ENCODE measurements at places on chromosomes 5 and 9.

DNA sequence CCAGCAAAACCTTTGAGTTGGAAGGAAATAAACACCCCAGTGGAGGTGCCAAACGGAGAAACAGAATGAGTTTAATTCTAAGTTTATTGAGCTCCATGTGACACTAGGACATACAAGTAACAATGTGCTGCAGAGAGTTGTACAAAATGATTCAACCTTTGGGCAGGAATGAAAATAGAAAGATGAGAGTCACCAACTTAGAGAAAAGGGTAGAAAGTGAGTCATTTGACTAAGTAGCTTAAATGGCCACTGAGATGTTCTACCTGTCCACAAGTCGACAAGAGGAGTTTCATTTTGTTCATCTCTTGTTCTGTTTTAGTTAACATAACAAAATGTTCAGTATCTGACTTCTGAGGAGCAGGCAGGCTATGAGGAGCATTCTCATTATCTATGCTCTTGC lies 284.7 kb downstream of the NR2F1-AS1 start:
- no peak for DNase-seq

DNA sequence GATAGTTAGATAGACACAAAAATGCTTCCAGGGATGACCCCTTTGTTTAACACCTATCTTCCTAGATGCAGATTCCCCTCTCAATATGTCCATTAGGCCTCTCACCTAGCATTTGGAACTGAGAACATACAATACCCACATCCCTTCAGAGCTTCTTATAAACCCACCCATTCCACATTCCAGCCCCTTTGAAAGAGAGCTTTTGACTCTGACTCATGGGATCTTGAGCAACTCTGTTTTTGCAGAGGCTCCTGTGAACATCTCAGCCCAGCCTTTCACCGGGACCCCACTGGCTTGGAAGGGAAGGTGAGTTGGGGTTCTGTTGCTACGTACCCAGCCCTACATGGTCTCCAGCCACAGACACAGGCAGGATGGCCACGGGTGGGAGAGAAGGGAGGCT lies 195.5 kb downstream of the FRMD3 start:
- DNase-seq, result no peak

- no peak for DNase-seq
Observed at GRCh38 chr9:115115117-115115880, 2.7 kb downstream of the TNC start.

DNA sequence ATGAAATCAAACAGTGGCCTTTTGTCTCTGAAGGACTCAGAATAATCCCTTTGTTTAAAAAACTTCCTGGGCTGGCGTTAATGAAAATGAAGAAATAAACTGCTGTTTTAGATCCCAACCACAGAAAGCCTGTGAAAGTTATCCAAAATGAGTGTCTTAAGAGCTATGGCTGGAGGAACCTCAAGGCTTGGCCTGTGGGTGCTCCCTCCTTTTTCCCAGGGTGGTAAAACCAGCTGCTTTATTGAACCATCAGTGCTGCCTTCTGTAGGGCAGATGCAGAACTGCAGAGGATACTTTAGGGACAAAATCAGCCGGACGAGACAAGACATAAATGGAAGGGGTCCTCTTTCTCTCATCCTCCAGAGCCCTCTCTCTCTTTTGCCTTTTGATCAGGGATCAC lies 100.9 kb downstream of the SMARCA2 start:
- DNase-seq, result no peak

GRCh38 chr9:110027671-110028081 lies 180.3 kb downstream of the C9orf152 start:
- DNase-seq, result no peak

DNA sequence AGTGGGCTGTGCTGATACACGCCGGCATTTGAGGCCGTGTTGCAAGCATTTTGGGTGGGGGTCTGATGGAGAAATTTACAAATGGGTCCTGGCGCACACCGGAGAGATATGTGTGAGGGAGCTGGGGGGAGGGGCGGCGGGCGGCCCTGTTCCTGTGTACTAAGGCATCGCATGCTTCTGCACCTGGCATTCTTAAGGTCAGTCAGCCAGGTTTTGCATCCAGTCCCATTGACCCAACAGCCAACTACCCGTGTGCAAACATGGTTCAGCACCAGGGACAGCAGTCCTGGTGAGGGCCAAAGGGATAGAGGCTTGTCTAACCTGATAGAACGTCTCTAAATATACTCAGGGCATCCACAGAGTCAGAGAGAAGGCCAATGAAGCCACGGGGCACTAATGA lies 839 bp downstream of the GABRG2 start:
- DNase-seq, result peak; percentile 36

GRCh38 chr9:110850401-110851135 lies 182.0 kb downstream of the MUSK start:
- no peak for DNase-seq

DNA sequence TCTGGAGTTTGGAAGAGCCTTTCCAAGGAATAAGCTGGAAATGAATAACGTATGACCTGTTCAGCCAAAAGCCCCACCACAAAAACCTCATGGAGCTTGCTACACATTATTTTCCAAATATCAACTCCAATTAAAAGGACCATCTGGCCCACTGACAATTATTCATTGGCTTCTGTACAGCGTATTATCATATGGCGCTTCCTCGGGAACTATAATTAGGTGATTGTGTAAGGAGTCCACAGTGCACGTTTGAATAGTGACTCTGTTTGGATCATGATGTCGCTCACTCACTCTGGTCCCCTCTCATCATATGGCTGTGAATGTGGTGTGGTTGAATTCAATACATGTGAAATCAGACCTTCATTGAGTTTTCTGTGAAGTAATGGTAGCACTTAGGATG lies 52.1 kb downstream of the GDNF start:
- DNase-seq, result no peak

DNA sequence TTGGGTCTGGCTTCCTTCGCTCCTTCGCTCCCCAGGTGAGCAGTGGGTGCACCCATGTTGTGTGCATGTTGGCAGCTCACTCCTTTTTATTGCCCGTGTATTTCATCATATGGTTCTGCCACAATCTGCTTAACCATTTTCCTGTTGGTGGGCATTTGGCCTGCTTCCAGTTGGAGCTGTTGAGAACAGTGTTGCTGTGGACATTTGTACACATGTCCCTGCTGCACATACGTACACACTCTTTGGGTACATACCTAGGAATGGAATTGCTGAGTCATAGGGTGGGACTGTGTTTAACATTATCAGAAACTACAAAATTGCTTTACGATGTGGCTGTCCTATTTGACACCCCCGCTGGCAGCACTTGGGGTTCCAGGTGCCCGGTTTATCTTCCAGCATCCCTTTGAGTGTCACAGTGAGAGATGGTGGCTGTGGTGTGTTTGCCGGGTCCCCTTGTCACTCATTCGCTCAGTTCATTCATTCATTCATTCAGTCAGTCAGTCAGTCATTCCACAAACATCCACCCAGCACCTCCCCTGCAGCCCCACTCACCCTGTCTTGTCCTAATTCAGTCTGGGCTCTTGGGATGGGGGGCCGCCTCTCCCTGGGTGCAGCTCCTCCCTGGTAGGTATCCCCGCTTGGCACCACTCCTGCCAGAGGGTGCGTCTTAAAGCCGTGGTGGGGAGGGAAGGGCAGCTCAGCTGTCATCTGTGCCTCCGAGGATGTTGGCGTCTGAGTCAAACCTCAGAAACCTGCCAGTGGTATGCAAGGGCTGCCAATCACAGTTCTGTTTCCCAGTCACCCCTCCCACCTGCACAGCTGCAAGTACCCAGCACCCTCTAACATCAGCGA lies 7.9 kb upstream of the FIBCD1 start:
- DNase-seq, result no peak

DNA sequence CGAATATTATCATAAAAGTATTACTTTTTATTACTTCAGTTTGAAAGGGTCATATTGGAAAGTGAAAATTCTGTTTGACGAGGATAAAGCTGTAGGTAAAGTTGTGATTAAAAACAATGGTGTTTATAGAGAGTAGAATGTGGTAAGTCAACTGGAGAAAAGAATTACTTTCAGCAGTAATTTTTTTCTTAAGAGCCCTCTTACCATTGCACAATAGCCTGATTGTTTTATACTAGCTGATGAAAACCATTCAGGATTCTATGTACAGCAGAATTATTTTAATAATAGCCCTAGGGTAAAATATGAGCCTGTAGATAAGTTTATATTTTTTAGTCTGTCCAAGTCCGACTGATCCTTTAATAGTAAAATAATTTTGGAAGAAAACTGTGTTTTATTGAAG lies 16.6 kb downstream of the CDC42SE2 start:
- no peak for DNase-seq

- DNase-seq, result no peak
Observed at GRCh38 chr9:133137451-133138231, 16.6 kb upstream of the RALGDS start.

- no peak for DNase-seq
Observed at GRCh38 chr9:73149371-73150067, 2.1 kb upstream of the ANXA1 start.

- no peak for DNase-seq
Observed at GRCh38 chr9:4262735-4263141, 37.1 kb downstream of the GLIS3 start.

- DNase-seq, result no peak
Observed at GRCh38 chr9:112334432-112334841, 1.0 kb upstream of the PTBP3 start.

GRCh38 chr9:115135821-115136778 lies 18.1 kb upstream of the TNC start:
- no peak for DNase-seq

GRCh38 chr5:132006331-132007120 lies 4.9 kb downstream of the ACSL6 start:
- no peak for DNase-seq

- DNase-seq, result peak; percentile 89
Observed at GRCh38 chr5:43105369-43106289, 15.1 kb upstream of the ZNF131 start.

DNA sequence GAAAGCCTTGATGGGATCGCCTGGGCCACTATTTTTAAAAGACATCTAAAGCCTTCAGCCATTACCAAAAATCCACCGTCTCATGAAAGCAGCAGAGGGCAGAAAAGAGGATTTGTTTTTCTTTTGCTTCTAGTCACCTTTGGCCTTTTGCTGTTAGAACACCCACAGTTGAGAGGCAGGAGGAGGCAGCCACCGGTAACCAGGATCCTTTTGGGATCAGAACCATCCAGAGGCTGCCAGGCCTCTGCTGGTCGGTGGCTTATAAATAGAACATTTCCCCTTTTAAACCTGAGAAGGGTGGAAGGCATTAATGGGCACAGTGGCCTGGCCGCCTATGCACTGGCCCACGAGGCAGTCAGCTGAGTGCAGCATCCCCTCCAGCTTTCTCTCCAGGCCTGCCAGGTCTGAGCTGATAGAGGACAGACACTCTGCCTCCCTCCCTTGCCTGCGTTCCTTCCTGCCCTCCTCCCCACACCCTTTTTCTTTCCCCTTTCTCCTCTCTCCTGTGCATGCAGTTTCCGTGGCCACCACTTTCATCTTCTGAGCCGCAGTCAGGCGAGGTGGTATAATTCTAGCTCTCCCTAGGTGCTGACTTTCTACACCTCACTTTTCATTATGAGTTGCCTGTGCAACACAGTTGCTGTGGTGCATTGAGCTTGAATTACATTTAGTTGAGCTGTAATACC lies 253.4 kb downstream of the ARHGAP26 start:
- DNase-seq, result no peak

DNA sequence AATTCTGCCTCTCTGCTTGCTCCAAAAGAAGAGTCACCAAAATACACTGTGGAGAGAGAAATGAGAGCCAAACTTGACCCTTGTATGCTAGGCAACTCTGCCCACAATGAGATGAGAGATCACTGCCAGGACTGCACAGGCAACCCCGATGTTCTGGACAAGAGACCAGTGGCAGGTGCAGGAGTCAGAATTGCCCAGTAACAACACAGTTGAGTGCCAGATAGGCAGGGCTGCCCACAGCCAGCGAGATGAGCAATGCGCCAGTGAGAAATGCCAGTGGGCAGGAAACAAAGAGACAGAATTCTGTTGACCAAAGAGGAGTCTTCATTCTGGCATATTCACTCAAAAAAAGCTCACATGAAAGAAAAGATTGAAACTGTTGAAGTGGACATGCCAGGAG lies 570.7 kb downstream of the CAAP1 start:
- no peak for DNase-seq

- DNase-seq, result no peak
Observed at GRCh38 chr9:36158917-36159316, 10.3 kb upstream of the CCIN start.

- peak; percentile 34 for DNase-seq
Observed at GRCh38 chr5:78232163-78232562, 62.3 kb downstream of the AP3B1 start.

GRCh38 chr9:81146241-81146640 lies 543.1 kb downstream of the TLE1 start:
- peak; percentile 28 for DNase-seq

DNA sequence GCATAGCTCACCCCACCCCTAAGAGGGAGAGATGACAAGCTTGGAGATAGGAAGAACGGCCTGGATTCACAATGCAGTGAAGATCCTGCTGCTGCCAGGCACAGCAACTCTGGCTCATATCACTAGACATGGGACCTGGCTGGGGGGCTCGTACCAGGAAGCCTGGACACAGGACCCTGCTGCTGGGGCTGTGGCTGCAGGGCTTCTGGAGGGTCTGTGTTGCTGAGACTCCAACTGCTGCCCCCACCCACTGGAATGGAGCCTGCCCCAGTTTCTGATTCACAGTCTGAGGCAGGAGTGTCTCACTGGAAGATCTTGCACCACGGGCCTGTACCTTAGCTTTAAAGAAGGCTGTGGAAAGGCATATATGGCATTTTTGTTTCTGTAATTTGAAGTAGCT lies 31.0 kb upstream of the GLRX start:
- DNase-seq, result no peak

Data from LNCaP clone FGC (cell line).